ENCODE measurements at places on chromosomes 13 and 19. TPM values are rescaled to one million over a fixed set of nuclear protein-coding genes. Genes with fewer than 3 reads are reported as not detected.

DNA sequence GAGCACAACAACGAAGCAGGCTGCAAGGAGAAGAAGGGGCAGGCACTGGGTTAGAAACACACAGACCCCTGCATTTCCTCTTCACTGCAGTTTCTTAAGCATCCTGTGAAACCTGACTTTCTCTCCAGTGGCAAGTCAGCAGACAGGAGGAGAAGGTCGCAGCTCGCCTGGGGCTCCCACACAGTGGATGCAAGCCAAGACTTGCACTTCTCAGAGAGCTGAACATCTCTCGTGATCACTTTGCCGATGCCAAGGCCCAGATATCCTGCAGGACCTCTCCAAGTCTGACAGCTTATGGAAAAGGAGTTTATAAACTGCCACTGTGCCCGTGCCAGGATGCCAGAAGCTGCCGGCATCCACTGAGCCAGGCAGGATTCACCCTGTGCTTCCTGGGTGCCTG is 18.4 kb downstream of the TMEM272 start:
- no peak for DNase-seq

DNA sequence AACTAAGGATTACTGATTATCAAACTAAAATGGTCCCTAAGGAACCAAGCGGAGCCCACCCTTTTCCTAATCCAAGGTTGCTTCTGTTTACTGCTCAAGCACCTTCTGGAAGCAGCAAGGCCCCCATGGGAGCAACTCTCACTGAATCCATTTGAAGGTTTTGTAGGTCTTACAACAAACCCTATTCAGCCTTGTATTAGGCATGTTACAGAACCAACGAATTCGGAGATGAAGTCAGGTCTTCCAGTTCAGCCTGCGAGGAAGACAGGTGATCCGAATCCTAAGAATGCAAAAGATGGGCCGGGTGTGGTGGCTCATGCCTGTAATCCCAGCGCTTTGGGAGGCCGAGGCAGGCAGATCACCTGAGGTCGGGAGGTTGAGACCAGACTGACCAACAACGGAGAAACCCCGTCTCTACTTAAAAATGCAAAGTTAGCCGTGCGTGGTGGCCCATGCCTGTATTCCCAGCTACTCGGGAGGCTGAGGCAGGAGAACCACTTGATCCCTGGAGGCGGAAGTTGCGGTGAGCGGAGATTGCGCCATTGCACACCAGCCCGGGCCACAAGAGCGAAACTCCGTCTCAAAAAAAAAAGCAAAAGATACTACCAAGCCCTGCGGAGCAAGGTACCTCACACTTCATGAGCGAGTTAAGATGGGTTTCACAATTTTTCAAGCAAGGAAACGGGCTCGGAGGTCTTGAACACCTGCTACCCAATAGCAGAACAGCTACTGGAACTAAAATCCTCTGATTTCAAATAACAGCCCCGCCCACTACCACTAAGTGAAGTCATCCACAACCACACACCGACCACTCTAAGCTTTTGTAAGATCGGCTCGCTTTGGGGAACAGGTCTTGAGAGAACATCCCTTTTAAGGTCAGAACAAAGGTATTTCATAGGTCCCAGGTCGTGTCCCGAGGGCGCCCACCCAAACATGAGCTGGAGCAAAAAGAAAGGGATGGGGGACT is 609 bp downstream of the ZAR1L start:
- DNase-seq, result peak; percentile 73

DNA sequence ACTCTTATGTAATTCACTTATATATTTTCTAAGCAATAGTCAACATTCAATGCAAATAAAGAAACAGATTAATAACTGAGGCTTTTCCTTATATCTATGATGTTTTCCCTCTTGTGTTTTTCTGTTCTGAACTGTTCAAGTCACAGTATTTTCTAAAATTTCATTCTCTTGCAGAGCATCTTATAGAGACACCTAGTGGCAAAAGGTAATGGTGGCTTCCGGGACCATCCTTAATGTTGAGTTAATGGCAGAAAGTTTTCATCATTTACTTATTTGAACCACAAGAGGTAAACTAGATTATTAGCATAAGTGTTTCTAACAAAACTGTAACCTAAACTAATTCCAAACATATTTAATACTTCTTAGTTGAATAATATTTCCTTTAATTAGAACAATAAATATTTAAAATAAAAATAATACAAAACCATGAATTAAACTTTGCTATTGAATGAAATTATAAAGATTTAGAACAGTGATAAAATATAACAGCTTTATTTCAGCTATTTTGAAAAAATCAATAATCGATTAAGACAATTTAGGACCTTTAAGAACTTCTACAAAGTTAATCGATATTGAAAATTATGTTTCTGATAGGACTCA is 1.7 kb upstream of the SLITRK5 start:
- no peak for DNase-seq

The CNN1 gene
- 21.2 TPM for total RNA-seq

DNA sequence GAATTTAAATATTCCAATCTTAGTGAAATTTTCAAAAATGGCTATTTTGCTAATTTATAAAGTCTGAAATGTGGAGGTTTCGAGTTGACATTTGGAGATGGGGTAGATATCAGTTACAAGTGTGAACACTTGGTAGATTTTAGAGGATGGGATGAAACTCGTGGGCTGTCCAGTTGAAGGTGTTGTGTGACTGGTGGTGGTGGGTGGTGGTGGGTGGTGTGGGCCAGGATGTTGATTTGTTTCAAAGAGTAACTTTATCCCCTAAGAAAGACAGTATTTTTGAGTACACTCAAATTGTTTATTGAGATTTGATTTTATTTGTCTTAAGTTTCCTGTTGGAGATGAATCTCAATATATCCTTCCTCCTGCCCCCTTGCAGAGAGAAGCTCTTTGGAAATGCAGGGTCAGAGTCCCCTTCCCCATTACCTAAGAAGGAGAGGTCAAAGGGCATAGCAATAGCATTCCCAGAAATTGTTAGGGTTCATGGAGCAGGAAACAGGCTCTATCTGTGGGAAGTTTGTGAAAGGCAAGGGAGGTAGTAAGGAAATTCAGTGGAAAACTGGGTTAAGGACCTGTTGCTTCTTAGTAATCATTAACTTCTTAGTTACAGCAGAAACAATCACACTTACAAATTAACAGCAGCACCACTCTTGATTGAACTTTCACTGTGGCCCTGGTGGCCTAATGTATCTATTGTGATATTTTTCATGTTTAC is 133.6 kb upstream of the RNF113B start:
- no peak for DNase-seq

DNA sequence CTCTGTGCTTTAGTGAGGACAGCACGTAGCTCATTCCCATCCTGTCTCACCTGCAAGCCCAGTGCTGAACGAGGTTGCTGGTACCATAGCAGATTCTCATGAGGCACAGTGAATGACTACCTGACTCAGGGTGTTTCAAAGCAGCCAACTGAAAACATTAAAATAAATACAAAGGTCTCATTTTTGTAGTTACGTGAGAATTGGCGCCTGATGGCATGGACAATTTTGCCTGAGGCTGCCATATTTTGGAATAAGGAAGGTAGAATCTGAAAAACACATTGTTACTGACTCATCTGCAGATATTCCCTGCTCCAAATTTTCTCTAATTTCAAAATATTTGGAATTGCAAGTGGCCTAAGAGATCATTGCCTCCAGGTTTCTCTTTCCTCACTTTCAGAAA is 429.7 kb downstream of the FGF14 start:
- no peak for DNase-seq

DNA sequence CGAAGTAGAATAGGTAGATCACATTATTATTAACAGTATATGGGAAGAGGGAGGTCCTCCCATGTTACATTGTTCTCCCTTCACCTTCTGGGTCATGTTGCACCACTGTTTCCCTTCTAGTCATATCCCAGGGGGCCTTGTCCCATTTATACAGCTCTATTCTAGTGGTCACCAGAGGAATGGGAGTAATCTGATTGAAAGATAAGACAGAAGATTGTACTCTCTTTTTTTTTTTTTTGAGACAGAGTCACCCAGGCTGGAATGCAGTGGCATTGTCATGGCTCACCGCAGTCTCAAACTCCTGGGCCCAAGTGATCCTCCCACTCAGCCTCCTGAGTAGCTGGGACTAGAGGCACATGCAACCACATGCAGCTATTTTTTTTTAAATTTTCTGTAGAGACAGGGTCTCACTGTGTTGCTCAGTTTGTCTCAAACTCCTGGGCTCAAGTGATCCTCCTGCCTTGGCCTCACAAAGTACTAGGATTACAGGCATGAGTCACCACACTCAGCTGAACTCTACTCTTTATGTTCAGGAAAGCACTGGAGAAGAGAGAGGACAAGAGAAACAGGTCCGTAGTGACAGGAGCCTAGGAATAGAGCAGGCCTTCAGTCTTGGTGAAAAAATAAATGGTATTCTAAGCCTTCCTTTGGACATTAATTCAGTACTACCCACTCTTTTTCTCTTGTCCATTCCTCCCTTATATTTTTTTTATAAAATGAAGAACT is 4.3 kb upstream of the ZNF529 start:
- DNase-seq, result no peak

DNA sequence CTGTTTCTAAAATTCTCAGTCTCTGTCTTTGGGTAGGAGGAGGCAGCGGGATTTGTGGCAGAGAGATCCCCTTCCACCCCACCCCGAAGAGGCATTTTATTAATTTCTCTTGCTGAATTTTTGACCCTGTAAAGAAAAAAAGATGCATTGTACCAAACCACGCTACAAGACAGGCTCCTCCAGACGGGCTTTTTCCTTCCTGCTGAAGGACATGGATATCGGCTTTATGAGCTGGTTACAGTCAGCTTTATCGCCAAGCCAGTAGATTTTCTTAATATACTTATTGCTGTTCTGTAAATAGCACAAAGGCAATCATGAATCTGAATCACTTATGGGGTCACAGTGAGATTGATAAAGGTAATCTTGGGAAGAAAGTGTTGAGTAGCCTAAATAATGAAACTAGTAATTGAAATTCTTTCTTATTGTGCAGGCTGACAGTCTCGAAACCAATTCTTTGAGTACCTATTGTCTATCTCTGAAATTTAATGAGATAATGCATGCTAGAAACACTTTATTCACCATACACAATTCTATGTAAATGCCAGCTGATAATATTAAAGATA is 24.5 kb downstream of the MBNL2 start:
- DNase-seq, result no peak

- DNase-seq, result no peak
These were observed 98.2 kb downstream of the FREM2 start for GRCh38 chr13:38785042-38785441.

GRCh38 chr13:104817271-104817670 is 1718.2 kb downstream of the EFNB2 start:
- DNase-seq, result no peak

DNA sequence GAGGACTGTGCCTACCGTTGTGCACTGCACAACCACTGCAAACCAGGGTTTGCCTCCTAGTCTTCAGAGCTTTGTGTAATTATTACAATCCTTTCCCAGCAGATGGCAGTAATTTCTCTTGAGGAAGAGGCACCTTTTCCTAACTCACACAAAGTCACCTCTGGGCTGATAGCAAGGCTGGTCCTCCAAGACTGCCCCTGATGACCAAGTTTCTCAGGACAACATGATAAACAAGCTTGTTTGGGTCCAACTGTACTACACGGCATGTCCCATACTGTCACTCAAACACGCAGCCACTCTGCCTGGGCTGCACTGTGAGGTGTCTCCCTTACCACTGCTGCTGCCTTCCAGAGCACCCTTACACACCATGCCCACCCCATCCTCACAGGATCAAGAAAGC is 39.3 kb downstream of the RFXAP start:
- no peak for DNase-seq

DNA sequence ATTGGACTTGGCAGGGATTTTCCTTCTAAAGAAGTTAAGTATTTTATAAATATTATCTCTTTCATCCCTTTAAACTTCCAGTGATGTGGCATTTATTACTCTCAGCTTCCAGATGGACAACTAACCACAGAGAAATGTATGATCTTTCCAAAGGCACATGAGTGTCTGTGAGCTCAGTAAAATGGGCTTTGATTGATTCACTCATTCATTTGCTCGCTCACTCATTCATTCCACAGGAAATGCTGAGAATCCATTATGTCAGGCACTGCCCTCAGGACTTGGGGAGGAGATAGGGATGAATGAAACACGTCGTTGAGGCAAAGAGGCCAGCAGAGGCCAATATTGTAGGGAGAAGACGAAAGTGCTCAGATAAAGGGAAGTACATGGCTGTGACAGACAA is 359.3 kb downstream of the EFNB2 start:
- DNase-seq, result no peak

DNA sequence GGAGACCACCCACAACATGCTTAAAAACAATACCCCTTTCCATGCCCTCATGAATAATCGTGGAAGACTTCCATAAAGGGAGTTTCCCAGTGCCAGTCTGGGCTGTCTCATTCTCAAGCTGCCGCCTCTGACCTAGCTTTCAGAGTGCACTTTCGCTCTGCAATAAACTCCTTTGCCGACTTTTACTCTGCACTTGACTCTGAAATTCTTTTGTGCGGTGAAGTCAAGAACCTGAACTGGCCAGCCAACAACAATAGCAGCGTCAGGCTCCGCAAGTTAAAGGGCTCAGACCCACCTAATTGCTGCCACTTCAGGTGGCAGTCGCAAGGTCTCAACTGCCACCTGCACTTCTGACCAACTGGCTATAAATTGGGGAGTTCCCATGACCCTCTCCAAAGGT is 10.3 kb upstream of the LEUTX start:
- no peak for DNase-seq

GRCh38 chr19:9849791-9850190 is 14.7 kb downstream of the PIN1 start:
- no peak for DNase-seq

DNA sequence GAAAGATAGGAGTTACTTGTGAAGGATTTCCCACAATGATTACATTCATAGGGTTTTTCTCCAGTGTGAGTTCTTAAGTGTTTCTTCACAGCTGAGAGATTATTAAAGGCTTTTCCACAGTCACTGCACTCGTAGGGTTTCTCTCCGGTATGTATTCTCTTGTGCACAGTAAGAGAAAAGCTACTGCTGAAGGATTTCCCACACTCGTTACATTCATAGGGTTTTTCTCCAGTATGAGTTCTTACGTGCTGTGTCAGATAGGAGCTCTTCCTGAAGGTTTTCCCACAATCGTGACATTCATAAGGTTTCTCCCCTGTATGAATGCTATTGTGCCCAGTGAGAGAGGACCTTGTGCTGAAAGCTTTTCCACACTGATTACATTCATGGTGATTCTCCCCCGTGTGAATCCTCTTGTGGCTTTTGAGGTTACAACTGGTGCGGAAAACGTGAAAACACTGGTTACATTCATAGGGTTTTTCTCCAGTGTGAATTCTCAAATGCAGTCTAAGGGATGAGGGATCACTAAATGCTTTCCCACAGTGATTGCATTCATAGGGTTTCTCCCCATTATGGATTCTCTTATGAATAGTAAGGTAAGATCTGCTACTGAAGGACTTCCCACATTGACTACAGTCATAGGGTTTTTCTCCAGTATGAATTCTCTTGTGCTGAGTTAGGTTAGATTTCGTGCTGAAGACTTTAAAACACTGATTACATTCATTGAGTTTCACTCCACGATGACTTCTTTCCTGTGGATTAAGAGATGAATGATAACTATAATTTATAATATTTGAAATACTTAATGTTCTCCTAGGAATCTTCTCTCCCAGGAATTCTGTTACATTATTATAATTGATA is 20.6 kb downstream of the ZNF558 start:
- DNase-seq, result no peak

Data from Peyer's patch (tissue), 4 donors.